ENCODE measurements at places on chromosomes 2 and 18. TPM values are rescaled to one million over a fixed set of nuclear protein-coding genes. Genes with fewer than 3 reads are reported as not detected.

The CCDC178 gene
- total RNA-seq = 0.89 TPM

The PROKR1 gene
- total RNA-seq = 0.12 TPM

The SLC9A2 gene
- not detected for total RNA-seq

The NOSTRIN gene
- total RNA-seq = 37.6 TPM

The RNU2-63P gene
- 2.4 TPM for total RNA-seq

The POTEJ gene
- total RNA-seq = not detected

The MTA3 gene
- 21.8 TPM for total RNA-seq

The CEP68 gene
- total RNA-seq = 15.4 TPM
